ENCODE measurements at places on chromosomes 11 and 22. TPM values are rescaled to one million over a fixed set of nuclear protein-coding genes. Genes with fewer than 3 reads are reported as not detected.

DNA sequence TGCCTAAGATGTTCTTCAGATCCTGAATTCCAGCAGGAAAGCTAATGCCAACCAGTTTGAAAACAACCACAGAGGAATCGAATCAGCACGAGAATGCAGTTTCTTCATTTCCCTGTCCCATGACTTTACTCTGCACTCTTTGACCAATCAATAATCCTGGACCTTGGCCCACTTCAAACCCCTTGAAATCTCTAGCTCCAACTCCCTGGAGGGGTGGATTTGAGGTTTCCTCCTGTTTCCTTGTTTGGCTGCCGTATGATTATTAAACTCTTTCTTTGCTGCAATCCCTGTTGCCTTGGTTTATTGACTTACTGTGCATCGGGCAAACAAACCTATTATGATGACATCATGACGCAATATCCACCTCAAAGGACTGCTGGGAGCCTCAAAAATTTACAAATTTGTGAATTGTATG is 109.3 kb downstream of the FBXO7 start:
- H3K4me1 ChIP-seq: peaks cover 35% of the 10 kb centered on the region
- DNase-seq: peak; percentile 54
- peaks cover 15% of the 10 kb centered on the region for H3K36me3 ChIP-seq
- peak overlapping the region; percentile 97 for H3K27ac ChIP-seq

The SLC22A9 gene
- not detected for total RNA-seq

The TSPAN32 gene
- not detected for total RNA-seq

DNA sequence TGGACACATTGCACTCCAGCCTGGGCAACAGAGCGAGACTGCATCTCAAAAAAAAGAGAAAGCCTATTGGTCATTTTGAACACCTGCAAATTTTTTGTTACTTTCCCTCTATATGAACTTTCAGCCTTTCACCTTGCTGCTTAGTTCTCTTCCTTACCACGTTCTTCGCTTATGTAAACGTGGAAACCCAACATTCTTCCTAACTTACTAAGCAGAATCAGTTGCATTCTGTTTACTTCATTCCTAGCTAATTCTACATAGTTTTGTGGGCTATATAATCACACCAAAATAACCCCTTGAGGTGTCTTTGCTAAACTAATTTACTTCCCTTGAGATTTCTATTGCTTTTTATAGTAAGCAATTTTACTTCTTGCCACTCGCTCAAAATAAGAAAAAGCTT is 23.2 kb downstream of the MS4A4A start:
- H3K4me3 ChIP-seq: no peak overlapping the region
- H3K36me3 ChIP-seq: no peaks in the 10 kb centered on the region
- H3K4me1 ChIP-seq: no peaks in the 10 kb centered on the region
- no peak for DNase-seq
- H3K27ac ChIP-seq: no peak overlapping the region
- H3K27me3 ChIP-seq: no peaks in the 10 kb centered on the region

DNA sequence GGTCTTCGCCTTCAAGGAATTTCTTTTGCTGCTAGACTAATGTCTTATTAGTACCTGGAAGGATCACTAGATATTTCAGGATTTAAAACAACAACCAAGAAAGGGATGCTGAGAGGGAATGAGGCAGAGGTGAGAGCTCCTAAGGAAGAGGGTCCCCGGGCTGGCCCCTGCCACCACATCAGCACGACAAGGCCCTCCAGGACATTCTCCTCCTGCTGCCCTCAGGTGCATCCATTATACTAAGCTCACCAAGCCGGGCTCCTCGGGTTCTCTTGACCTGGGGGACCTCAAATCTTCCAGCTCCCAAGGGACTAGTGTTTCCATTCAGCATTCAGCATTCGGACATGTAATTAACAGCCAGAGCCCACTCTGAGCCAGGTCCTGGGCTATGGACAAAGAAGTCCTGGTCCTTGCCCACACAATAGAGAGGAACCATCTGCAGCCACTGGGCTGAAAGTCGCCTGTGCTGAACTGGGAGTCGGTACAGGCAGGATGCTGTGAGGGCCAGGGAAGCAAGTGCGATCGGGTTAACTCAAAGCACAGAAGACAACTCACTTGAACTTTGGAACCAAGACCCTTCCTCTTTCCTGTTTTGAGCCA is 29.4 kb upstream of the OAF start:
- peaks cover 4% of the 10 kb centered on the region for H3K4me1 ChIP-seq
- H3K36me3 ChIP-seq: no peaks in the 10 kb centered on the region
- H3K27me3 ChIP-seq: peaks cover 74% of the 10 kb centered on the region
- H3K27ac ChIP-seq: no peak overlapping the region
- no peak for DNase-seq

- no peak for DNase-seq
- H3K27ac ChIP-seq: no peak overlapping the region
- no peak overlapping the region for H3K4me3 ChIP-seq
- H3K36me3 ChIP-seq: no peaks in the 10 kb centered on the region
- H3K27me3 ChIP-seq: peaks cover 73% of the 10 kb centered on the region
These were observed 20.7 kb downstream of the KRTAP5-5 start for GRCh38 chr11:1650034-1650917.

The LIF gene
- total RNA-seq: 260 TPM

DNA sequence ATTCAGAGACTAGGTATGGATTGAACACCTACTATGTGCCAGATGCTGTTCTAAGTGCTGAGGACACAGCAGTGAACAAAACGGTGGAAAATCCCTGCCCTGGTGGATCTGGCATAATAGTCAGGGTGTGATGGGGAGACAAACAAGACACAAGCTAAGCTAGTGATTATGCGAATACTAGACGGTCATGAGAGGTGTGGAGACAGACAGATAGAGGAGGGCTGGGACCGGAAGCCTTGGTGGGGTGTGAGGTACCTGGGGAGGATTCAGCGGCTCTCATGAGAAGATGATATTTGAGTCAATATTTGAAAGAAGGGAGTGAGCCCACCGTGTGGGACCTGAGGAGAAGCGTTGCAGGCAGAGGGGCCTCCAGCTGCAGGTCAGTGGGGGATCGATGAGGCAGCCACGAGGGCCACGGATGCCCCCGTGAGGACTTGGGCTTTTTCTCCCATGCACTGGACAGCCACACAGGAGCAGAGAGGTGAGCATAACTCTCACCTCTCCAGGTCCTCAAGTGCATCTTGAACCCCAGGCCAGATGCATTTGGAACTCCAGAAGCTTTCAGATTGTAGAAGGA is 4.7 kb downstream of the CD5 start:
- H3K36me3 ChIP-seq: no peaks in the 10 kb centered on the region
- H3K27me3 ChIP-seq: peaks cover 42% of the 10 kb centered on the region
- no peak for DNase-seq
- H3K27ac ChIP-seq: no peak overlapping the region
- no peaks in the 10 kb centered on the region for H3K4me1 ChIP-seq

The PHETA2 gene
- 1.3 TPM for total RNA-seq

GRCh38 chr11:23974601-23975000 is 522.3 kb upstream of the LUZP2 start:
- H3K27me3 ChIP-seq: no peaks in the 10 kb centered on the region
- H3K36me3 ChIP-seq: no peaks in the 10 kb centered on the region
- peaks cover 22% of the 10 kb centered on the region for H3K4me1 ChIP-seq
- DNase-seq: no peak
- H3K27ac ChIP-seq: no peak overlapping the region

GRCh38 chr11:74069146-74070046 is 60.5 kb upstream of the UCP3 start:
- H3K4me1 ChIP-seq: peaks cover 68% of the 10 kb centered on the region
- peak overlapping the region; percentile 34 for H3K27ac ChIP-seq
- H3K36me3 ChIP-seq: peaks cover 5% of the 10 kb centered on the region
- H3K27me3 ChIP-seq: no peaks in the 10 kb centered on the region

The SMTNL1 gene
- not detected for total RNA-seq

DNA sequence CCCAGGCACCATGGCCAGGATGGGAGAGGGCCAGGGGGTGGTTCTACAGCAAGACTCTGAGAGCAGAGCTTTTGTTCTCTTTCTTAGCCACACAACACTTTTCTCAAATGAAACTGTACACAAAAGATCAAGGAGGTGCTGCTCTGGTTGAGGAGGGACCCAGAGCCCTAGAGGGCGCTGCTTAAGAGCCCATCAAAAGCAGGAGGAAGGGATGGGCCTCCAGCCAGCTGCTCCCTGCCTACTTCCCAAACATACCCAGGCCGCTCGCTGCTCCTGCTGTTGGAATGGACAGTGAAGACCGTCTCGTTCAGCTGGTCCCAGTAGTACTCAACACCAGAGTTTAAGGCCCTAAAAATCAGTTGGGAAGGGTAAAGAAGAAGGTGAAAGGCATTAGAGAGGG is 18.4 kb upstream of the CHRM4 start:
- no peak for DNase-seq
- H3K27me3 ChIP-seq: no peaks in the 10 kb centered on the region
- H3K4me3 ChIP-seq: no peak overlapping the region
- no peaks in the 10 kb centered on the region for H3K4me1 ChIP-seq

DNA sequence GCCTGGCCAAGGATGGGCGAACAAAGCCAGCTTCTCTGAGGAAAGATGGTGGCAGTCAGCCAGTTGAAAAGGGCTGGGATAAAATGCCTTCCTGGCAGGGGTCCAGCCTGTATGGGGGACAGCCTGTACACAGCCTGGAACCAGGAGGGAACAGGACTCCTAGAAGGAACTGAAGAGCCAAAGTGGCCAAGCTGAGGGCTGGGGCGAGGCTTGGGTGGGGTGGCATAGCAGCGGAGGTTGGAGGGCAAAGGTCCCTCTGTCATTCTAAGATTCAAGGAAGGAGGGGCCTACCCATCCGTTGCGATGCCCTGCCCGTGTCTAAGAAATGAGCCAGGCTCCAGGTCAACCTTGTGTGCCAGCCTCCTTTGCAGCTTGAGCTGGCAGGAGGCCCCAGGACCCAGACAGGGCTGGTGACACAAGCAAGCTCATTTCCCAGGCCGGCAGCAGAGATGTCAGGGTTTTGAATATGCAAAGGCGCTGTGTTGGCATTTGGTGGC is 22.6 kb downstream of the FADD start:
- no peak for DNase-seq
- no peak overlapping the region for H3K27ac ChIP-seq
- H3K36me3 ChIP-seq: no peaks in the 10 kb centered on the region
- no peaks in the 10 kb centered on the region for H3K4me1 ChIP-seq
- H3K4me3 ChIP-seq: no peak overlapping the region
- H3K27me3 ChIP-seq: no peaks in the 10 kb centered on the region

DNA sequence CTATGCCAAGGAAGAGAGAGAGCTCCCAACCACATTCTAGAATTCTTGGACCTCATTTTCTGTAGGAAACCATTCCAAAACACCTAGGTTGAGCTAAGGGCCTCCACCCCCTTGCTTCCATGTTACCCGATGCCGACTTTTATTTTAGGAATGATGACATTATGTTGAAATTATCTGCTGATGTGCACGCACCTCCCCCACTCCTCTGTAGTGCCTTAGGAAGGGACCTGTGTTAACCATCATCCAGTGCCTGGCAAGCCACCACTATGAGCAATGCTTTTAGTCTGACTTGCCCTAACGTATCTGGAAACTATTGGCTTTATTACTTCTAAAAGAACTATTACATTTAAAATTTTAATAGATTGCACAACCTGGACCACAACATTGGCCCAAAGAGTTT is 42.1 kb downstream of the NCAPD3 start:
- H3K27me3 ChIP-seq: no peaks in the 10 kb centered on the region
- DNase-seq: no peak
- H3K4me1 ChIP-seq: no peaks in the 10 kb centered on the region
- peaks cover 4% of the 10 kb centered on the region for H3K36me3 ChIP-seq
- H3K27ac ChIP-seq: no peak overlapping the region
- no peak overlapping the region for H3K4me3 ChIP-seq

- peaks cover 5% of the 10 kb centered on the region for H3K36me3 ChIP-seq
- H3K4me3 ChIP-seq: no peak overlapping the region
- no peak for DNase-seq
- H3K27me3 ChIP-seq: no peaks in the 10 kb centered on the region
- no peaks in the 10 kb centered on the region for H3K4me1 ChIP-seq
These were observed 12.9 kb upstream of the LIMK2 start for GRCh38 chr22:31199187-31199586.

- peaks cover 71% of the 10 kb centered on the region for H3K36me3 ChIP-seq
- peak; percentile 27 for DNase-seq
- H3K4me3 ChIP-seq: peak overlapping the region; percentile 74
These were observed 798 bp downstream of the BCR start for GRCh38 chr22:23180893-23181720.

DNA sequence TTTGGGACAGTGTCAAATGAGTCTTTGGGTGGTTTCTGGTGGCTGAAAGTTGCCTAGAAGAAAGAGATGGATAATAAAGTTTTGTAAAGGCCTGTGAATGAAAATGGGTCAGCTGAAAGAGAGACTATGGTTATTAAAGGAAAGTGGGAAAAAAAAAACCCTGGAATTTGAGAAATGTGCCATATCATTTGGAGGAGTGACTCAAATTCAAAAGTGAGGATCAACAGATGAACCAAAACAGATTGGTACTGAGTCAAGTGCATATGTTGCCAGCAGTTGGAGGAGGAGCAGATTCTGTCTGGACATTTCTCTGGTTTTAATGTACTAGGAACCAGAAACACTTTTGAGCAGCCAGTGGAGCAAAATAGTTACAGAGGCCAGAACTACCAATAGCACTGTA is 339.8 kb downstream of the KCNA4 start:
- H3K4me1 ChIP-seq: no peaks in the 10 kb centered on the region
- H3K36me3 ChIP-seq: no peaks in the 10 kb centered on the region
- H3K27ac ChIP-seq: no peak overlapping the region

- peaks cover 48% of the 10 kb centered on the region for H3K27me3 ChIP-seq
- H3K4me1 ChIP-seq: no peaks in the 10 kb centered on the region
- no peak overlapping the region for H3K4me3 ChIP-seq
- no peak overlapping the region for H3K27ac ChIP-seq
- DNase-seq: no peak
These were observed 19.3 kb downstream of the ART5 start for GRCh38 chr11:3622521-3622920.

The CNTF gene
- 5.2 TPM for total RNA-seq

Measured in Calu3 (cell line).